ENCODE measurements at places on chromosomes 5 and 9.
A peak's percentile ranks its signal among the peaks of the same experiment; 100 is the strongest.

DNA sequence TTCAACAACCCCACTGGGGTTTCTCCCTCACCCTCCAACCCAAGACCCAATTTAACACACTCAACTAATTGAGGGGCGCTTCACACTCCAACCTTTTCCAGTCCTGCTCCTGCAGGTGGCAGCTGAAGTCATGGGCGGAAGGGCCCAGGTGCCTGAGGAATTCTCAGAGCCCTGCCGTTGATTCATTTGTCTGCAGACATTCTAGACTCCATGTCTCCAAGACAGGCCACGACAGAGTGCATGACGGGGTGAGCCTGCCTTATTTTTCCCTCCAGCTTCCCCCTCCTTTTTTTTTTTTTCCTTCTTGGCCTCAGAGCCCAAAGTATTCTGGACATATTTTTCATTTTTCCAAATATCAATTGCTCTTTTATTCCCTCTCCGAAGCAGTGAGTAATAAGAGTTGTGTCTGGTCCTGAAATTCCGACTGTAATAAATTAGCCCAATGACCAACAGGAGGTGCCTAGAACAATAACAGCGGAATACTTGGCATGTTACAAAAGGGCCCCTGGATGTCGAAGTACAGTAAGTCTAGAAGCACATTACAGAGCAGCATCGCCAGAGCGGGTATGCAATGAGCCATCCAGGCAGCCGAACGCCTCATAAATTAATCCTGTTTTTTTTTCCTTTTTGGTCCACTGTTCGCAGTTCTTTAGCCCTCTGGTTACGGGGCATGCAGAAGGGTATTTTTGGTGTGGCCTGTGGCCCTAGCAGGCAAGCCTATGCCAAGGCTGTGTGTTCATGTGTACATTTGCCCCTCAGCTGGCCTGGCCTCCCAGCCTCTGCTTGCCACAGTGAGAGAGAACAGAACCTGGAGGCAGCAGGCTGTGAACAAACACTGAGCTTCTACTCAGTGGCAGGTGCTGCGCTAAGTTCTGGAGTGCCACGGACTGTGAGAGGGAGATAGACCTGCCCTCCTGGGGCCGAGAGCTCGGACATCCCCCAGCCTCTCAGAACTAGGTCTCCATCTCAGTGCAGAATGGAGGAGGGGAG, 8.6 kb upstream of the SMIM23 start:
- peak; percentile 18 for DNase-seq

GRCh38 chr9:130990306-130990977, 18.5 kb upstream of the LAMC3 start:
- no peak for DNase-seq

DNA sequence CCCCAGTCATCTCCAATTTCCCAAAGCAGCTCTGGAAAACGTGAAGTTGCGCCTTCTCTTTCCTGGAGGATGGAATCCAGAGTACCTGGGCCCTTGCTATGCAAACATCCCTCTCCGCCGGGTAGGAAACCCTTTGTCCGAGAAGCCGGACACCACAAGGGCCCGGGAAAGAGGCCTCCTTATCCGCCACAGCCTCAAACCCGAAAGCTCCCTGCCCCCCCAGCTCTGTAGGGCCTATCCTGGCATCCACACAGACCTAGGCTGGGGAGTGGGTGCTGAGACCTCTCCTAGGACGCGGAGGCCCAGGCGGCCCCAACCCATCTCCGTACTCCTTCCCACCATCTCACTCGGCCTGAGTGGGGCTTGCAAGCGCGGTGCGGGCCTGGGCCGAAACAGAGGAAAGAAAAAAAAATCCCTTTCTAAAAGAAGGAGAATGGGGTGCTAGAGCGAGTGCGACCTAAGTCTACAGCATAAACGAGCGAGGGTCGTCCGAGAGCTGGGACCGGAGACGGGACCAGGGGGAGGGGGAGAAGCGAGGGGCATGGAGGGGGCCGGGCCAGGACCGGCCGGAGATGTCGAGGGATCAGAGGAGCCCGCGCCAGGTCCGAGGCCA, 624 bp downstream of the FBXW11 start:
- DNase-seq = no peak

DNA sequence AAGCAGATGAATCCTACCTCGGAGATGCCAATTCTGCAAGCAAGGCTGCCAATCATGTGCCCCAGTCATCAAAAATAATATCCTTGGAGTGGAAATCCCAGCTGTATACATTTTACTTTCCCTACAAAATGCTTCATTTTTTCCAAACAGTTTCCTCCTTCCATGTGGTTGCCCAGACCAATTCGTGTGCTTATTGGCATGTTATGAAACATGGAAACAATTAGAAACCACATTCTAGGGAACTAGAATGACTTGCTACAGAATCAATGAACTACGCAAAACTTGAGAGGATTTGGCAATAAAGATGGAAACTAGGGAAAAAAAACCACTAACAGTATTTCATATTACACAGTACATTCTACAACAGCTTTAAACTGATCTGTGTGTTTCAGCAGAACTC, 584.5 kb upstream of the DMAC1 start:
- no peak for DNase-seq

GRCh38 chr9:132012704-132013357, 66.8 kb downstream of the MED27 start:
- no peak for DNase-seq

DNA sequence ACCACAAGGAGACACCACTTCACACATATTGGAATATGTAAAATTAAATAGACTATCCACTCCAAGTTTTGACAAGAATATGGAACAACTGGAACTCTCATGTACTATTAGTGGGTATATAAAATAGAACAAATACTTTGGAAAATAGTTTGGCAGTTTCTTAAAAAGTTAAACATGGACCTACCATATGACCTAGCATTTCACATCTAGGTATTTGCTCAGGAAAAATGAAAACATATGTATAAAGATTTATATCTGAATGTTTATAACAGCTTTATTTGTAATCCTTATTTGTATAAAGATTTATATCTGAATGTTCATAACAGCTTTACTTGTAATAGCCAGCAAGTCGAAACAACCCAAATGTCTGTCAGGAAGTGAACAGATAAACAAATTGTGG, 49.2 kb downstream of the ERP44 start:
- no peak for DNase-seq

- no peak for DNase-seq
Observed at GRCh38 chr9:113966394-113966793, 90.3 kb downstream of the ZNF618 start.

DNA sequence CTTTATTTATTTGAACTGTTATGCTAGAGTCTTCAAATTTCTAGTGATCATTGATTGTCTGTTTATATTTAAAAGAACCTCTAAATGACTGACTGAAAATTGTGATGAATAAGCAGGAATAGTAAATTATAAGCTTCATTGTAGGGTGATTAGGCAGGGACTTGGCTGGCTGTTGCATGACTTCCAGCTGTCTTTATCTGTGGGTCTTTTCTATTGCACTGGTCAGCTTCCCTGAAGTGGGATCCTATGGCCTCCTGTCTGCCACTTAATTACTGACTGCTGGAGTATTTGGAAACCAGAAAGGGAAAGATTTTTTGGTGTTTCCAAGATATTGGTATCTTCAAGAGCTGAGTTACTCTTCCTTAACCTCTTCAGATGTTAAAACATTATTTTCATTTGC, 123.0 kb upstream of the CCNH start:
- no peak for DNase-seq

- no peak for DNase-seq
Observed at GRCh38 chr9:4435197-4435596, 55.1 kb upstream of the SLC1A1 start.

GRCh38 chr5:22560147-22560546, 293.0 kb downstream of the CDH12 start:
- no peak for DNase-seq

GRCh38 chr9:87499424-87500017, 1.9 kb downstream of the DAPK1 start:
- DNase-seq = no peak

DNA sequence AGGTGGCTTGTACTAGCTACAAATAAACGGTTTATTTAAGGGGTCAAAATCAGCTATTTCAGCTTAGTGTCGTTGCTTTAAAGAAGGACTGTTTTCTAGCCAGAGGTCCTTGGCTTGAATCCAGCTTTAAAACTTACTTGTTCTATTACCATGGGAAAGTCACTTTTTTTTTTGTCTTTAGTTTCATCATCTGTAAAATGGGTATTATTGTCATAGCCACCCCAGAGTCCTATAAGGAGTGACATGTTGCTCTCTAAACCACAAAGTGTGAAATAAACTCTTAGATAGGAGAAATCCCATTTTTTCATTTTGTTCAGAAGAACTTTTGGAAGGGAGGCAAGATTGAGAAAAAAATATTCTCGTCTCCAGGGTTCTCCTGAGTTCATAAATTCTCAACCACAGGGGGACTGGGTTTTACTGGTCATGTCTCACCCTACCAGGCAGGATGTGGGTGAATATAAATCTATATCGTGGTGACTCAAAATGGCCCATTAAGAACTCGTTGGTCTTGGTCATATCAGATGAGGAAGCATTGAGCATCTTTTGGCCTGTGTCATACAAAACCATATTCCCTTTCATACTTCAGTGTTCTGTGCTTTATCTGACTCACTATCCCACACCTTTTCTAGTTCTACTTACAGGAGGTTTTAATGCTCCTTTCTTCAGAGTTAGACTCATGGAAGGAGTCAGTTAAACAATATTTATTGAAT, 202.7 kb upstream of the NR3C1 start:
- DNase-seq = no peak

GRCh38 chr5:125583321-125584139, 837.1 kb upstream of the ZNF608 start:
- DNase-seq = no peak

DNA sequence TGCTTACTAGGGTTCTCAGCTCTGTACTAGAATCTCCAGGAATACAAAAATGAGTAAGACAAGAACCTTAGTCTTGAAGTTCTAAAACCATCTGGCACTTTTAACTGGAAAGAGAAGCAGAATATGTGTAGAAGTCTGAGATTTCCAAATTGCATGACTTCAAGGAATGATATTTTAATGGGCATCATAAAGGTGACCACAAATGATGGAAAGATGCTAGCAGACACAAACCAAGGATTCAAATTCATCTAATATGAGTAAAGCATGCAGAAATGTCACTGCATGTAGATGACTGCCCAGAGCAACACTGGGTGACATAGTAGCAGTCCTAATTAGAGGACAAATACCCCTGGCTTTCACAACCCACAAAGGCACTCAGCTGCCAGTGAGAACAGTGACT, 117.2 kb downstream of the RPS23 start:
- DNase-seq = no peak

GRCh38 chr9:8703904-8704303, 904.3 kb upstream of the DMAC1 start:
- DNase-seq = no peak

GRCh38 chr5:169299191-169299662, 1.7 kb downstream of the SLIT3 start:
- DNase-seq = no peak

DNA sequence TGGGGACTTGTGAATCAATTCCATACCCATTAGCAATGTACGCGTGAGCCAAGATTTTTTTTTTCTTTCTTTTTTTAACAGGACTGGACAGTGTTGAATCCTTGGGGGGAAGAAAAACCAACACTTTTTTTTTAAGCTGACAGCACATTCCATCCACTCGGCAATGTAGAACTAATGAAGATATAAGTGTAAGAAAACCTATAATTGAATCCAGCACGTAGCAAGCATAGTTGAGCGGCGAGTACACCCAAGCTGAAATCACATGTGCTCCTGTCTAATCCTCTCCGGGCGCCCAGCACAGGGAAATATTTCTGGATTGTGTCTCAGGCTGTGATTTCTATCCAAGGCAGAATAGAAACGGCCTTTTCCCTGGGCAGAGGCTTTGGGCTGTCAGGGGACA, 118.2 kb downstream of the BOD1 start:
- no peak for DNase-seq

DNA sequence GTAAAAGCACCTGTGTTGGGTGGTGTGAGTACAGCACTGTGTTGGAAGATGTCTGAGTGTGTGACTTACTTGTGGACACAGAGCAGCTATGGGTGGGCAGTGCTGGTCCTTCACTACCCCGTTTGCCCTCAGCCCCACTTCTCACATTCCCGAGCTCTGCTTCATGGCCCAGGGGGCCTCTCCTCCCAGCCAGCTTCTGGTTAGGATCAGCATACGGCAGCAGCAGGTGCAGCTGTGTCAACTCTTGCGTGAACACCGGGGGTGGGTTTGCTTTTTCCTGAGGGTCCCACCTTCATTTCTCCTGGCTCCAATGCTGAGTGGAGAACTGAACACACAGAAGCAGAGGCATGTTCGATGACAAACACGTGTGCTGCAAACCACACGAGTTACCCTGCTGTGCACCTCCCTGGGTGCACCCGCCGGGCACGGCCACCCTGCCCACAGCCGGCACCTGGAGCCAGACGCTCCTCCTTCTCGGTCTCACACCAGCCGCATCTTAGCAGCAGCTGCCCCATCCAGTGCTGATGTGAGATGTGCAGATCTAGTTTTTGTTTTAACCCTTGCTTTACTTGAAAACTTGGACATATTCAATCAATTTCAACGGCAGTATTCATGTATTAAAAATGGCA, 14.9 kb upstream of the SLC6A3 start:
- DNase-seq = no peak

DNA sequence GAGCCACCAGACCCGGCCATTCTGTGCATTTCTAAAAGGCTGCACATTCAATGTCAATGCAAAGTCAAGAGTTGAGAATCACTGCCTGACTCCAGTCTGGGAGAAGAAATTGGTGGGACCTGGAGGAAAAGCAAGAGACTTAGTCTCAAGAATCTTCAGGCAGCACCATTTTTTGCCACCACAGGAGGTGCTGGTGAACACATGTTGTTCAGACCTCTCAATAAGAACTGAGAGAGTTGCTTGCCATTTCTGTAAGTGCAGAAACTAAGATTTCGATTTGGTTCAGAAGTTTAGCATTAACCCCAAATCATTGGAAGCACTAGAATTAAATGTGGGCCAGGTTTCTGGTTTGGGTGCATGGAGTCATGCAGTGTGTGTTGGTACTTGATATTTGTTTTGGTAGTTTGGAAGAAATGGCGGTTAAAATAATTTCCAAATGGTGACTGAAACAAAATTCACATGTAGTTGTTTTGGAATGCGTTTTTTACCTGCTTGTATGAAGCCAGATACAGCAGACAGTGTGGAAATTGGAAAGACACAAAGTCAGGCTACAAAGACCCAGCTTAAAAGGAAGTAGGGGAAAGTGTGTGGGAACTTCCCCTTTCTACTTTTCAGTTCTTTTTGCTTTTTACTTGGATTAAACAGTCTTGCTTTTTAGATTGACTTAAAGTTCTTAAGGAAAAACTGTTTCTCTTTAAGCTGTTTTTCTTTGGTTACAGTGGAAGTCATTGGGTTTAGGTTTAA, 20.4 kb downstream of the PDE8B start:
- no peak for DNase-seq

GRCh38 chr5:148687427-148687826, 33.1 kb upstream of the HTR4 start:
- DNase-seq = no peak
